M059J (cell line): ENCODE measurements at places on chromosomes 2 and 18.
A peak's percentile ranks its signal among the peaks of the same experiment; 100 is the strongest.

DNA sequence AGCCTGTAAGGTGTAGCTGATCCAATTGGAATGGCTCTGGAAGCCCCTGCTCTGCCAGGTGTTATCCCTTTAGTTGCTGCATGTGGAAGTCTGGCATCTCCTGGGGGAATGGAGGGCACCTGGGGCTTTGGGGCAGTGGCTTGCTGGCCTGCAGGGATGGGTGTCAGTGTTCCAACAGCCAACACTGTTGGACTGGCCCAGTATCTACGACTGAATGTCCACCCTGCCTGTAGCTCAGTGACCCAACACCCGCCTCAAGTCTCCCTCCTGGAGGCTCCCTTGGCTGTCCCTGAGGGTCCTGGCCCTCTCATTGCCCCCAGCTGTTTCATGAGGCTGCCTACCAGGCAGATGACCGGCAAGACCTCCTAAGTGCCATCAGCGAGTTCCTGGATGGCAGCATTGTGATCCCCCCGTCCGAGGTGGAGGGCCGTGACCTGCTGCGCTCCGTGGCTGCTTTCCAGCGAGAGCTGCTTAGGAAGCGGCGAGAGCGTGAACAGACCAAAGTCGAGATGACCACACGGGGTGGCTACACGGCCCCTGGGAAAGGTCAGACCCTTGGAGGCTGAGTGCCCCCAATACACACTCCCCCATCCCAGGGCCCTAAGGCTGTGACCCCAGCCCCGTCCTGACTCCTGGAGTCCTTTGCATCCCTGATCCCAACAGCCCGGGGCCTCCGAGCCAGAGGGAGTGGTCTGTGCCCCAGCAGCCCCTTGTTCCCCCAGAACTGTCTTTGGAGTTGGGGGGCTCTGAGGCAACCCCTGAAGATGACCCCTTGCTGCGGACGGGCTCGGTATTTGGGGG lies 7.7 kb downstream of the SLC4A3 start:
- no peak for DNase-seq

- no peak for DNase-seq
Observed at GRCh38 chr2:216563646-216564045, 65.0 kb downstream of the RPL37A start.

DNA sequence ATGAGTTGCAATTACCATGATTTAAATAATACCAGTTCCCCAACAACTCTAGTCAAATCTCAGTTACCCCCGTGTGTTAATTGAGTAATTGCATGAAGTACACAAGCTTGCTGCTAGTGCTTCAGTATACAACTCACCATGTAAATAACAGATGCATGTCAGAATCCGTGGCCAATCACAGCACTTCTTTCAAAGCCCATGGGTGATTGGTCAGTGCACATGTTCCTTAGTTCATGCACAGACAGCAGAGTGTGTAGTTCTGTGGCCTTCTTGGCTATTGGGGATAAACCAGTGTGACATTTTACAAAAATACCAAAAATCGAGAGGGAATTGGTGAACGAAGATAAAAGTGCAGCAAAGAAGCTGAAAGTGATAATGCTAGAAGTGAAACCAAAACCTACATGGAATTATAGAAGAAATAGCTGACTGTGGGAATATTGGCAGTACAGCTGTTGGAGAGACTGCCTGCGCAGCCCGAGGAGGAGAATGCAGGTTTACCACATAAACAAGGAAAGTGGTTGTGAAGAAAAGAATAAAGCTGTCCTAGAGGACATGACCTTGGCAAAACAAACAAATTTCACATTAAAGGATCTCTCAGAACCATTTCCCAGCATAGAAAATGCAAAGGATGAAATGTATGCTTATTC lies 59.4 kb downstream of the NEDD4L start:
- no peak for DNase-seq

- peak; percentile 18 for DNase-seq
Observed at GRCh38 chr2:69973335-69973735, 11.9 kb upstream of the ASPRV1 start.

GRCh38 chr2:212066546-212066945 lies 472.1 kb downstream of the ERBB4 start:
- DNase-seq: no peak

DNA sequence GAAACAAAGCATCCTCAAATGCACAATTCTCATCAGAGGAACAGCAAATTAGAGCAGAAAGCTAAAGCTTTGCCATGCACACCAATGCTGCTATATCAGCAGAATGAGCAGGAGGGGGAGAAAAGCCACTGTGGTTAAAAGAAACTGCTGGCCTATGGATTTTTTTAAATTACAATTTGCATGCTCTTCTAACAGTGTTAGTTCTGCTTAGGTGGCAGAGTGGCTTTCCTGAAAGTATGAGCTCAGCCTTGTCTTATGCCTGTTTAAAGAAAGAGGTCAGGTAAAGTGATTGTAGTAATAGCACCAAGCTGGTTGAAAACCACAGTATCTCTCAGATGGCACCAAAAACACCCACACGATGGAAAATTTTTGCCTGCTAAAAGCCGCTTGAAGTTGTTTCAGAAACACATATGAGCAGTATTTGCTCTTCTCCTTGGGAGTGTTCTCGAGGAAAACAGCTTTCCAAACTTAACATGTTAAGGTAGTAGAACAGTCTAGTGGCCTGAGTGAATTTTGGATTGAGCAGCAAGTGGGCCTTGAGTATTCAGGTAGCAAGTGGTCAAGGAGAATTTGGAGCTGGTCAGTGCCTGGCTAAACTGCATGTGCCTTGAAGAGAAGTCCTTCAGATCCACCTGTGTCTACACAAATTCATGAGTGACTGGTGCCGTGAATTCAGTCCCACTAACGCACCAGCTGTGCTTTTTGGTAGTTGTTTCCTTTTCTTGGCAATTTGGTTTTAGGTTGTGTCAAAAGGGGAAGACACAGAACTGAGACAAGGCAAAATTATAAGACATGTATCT lies 19.6 kb upstream of the NDUFV2 start:
- DNase-seq: no peak

GRCh38 chr2:171482877-171483276 lies 39.4 kb upstream of the CYBRD1 start:
- no peak for DNase-seq

GRCh38 chr18:12531749-12532148 lies 124.0 kb downstream of the PRELID3A start:
- DNase-seq: peak; percentile 31

- no peak for DNase-seq
Observed at GRCh38 chr2:238506371-238507068, 79.8 kb downstream of the ASB1 start.

- DNase-seq: no peak
Observed at GRCh38 chr2:204022550-204022949, 86.0 kb downstream of the ICOS start.

GRCh38 chr2:105431367-105432043 lies 32.7 kb upstream of the FHL2 start:
- DNase-seq: peak; percentile 18

GRCh38 chr18:49114556-49114955 lies 163.8 kb upstream of the SMAD7 start:
- no peak for DNase-seq

DNA sequence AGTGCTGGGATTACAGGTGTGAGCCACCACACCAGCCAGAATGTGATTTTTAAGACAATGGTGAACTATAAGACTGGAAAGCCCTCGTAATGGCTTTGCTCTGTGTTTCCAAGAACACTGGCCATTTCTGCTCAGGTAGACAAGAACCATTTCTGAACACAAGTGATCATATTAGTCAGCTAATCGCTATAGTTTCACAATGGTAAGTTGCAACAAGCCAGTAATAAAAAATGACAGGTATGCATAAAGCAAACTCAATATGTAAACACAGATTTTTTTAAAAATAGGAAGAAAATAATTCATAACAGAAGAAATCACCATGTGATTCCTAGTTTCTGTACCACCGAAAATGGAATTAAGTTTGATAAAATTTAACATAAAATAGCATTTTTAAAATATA lies 166.5 kb downstream of the THADA start:
- DNase-seq: no peak

GRCh38 chr18:13436576-13436975 lies 218.0 kb downstream of the LDLRAD4 start:
- no peak for DNase-seq

DNA sequence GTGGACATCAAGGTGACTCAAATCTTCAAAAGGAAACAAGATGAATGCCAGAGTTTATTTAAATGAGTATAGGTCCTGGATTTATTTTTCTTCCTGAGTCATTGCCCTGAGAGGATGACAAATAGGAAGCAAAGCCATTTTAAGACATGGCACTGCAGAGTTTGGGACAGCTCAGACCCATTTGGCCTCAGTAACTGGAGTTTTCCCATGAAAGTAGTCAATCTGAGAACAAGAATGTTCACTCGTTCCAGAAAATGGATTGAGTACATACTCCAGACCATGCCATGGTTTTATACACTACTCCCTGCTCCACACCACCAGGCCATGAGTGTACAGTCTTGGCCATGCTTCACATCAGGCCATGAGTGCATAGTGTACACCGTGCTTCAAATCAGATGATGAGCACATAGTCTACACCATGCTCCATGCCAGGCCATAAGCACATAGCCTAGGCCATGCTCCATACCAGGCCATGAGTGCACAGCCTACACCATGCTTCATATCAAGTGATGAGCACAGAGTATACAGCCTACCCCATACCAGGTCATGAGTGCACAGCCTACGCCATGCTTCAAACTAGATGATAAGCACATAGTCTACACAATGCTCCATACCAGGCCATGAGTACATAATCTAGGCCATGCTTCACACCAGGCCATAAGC lies 202.4 kb downstream of the FBXO15 start:
- peak; percentile 74 for DNase-seq

- DNase-seq: peak; percentile 58
Observed at GRCh38 chr2:20992201-20992711, 51.6 kb downstream of the APOB start.

DNA sequence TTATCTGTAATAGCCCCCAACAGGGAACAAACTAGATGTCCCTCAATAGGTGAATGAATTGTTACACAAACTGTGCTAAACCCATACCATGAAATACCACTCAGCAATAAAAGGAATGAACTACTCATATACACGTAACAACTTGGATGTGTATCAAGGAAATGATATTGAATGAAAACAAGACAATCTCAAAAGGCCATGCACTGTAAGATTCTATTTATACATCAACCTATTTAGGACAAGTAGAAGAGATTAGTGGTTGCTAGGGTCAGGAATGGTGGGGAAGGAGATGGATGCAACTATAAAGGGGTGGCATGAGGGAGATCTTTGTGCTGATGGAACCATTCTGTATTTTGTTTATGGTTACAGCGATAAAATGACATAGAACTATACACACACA lies 47.1 kb downstream of the KANSL3 start:
- no peak for DNase-seq

DNA sequence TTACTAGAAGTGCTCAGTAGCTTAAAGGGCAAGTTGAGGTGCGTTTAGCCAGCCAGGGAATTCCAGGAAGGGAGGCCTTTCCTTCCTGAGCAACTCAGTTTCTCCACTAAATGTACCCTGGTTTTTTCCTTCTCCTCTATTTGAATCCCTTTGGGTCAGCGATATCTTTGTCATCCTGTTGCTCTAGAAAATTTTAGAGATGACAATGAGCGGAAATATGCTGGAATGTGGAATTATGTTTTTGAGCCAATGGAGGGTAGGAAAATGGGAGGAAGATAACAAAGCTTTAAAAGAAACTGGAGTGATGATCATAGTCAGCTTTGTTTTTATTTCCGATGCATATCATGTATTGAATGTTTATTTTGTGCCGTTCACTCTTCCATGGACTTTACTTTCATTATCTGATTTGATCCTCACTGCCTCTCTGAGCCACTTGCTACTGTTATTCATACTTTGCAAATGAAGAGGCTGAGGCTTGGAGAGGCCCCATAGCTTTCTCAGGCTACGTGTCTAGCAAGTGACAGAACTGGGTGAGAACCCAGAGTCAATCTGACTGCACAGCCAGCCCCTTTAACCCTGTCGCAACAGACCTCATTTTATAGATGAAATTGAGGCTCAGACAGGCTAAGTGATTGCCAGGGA lies 67.3 kb downstream of the NTSR2 start:
- no peak for DNase-seq

- no peak for DNase-seq
Observed at GRCh38 chr2:176157499-176158185, 535 bp downstream of the HOXD3 start.

- peak; percentile 39 for DNase-seq
Observed at GRCh38 chr2:241636182-241637017, 558 bp downstream of the THAP4 start.

DNA sequence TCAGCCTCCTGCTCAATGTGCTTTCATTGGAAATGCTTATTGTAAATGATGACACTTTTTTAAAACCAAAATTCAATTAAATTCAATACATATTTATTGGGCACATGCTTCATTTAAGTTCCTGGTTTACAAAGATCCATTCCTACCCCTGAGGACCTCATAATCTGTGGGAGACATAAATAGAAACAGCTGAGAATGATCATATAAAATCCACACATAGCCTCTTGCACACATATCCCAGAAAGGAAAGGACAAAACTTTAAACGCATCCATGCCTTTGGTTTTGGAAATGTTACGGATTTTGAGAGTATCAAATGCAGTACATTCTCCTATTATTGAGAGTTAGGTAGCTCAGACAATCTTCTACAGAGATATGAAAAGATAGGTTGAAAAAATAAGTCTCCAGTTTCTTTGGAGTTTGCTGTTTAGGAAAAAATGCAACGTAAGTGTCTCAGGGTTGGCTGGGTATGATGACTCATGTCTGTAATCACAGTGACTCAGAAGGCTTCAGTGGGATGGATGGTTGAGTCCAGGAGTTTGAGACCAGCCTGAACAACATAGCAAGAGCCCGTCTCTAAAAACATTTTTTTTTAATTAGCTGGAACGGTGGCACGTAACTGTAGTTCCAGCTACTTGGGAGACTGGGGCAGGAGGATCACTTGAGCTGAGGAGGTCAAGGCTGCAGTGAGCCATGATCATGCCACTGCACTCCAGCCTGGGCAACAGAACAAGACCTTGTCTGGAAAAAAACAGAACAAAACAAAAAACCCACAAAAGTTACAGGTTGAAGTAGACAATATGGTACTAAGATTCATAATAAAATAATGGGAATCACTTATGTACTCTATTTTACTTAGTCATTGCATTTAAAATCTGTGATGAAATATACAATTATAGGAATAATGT lies 3.9 kb upstream of the PRELID3A start:
- peak; percentile 95 for DNase-seq

DNA sequence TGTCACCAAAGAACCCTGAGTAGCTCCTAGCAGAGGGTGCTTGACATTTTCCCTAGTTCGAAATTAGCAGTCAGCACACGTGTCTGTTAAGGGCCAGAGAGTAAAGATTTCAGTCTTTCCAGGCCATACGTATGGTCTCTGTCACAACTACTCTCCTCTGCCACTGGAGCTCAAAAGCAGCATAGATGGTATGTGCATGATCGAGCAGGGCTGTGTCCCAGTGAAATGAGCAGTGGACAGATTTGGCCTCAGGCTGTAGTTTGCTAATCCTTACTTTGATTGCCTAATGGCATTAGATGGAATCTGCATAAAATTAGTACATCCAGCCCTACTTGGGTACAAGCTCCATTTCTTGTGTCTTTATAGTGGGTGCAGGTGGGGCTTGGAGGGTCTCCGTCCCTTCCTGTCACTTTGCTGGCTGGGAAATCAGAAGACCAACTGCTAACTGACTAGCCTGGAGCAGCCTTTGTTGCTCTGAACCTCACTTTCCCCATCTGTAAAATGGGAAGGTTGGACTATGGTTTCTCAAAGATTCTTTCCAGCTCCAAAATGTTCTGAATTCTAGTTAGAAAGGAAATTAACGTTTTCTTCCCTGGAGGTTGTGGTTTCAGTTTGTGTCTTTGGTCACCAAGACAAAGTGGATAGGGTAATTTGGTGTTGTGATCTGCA lies 108.5 kb downstream of the GLI2 start:
- peak; percentile 27 for DNase-seq

- no peak for DNase-seq
Observed at GRCh38 chr2:144041612-144042011, 478.3 kb downstream of the ZEB2 start.
